Fibroblast of skin of right biceps (primary cell): ENCODE measurements at places on chromosomes 3 and 15.
A peak's percentile ranks its signal among the peaks of the same experiment; 100 is the strongest.

DNA sequence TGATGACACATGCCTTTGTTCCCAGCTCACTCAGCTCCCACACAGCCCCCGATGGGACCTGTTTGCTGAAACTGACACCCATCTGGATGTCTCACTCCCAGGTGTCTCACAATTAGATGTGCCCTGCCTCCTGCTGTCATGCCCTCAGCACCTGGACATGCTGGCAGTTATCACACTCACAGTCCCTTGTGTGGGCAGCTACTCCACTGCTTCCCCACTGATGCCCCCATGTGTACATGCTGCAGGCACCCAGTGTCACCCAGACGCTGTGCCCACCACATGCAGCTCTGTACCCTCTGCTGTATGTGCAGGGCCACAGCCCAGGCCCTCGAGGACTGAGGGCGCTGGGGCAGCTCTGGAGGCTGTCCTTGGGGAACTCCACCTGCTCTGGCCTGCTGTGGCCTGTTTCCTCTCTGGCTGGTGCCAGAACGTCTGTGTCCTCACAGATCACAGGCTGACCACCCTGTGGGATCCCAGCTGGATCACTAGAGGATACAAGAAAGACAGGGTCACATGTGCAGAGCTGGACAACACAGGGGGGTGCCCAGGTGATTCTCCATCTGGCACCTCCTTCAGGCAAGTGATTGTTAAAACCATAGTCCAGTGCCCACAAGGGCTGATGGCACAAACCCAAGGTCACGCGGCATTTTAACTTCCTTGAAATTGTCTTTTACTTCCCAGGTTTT is 14.0 kb downstream of the C3orf22 start:
- no peak for DNase-seq

DNA sequence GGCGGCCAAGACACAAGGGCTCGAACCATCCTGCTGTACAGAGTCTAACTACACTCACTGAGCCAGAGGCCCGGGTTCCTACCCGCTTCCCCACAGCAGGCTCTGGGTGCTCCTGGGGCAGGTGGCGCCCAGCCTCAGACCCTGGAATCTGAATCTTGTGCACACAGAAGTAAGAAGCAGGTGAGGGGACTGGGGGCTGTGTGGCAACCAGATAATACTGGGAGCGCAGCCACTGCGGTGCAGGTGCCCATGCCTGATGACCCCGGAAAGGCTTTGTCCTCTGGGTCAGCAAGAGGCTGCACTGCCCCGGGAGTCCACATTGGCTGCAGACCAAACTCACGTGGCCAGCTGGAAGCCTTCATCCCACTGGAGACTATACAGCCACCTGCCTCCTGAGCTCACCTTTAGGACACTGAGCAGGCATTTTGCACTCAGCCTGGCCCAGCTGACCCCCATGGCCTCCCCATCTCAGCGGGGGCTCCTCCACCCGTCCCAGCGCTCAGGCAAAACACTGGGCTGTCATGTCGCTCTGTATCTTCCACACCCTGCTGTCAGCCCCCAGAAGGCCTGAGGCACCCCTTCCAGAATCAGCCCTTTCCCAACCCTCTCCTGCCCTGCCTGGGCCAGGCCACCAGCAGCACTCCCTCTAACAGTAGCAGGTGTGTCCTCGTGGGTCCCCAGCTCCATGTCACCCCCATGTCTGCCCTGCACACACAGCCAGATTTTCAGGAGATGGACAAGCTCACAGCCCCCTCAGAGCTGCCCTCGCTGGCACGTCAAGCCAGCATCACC is 101.0 kb upstream of the IQSEC1 start:
- DNase-seq, result no peak

- DNase-seq, result peak; percentile 13
Observed at GRCh38 chr15:74817370-74817737, 4.7 kb downstream of the LMAN1L start.

DNA sequence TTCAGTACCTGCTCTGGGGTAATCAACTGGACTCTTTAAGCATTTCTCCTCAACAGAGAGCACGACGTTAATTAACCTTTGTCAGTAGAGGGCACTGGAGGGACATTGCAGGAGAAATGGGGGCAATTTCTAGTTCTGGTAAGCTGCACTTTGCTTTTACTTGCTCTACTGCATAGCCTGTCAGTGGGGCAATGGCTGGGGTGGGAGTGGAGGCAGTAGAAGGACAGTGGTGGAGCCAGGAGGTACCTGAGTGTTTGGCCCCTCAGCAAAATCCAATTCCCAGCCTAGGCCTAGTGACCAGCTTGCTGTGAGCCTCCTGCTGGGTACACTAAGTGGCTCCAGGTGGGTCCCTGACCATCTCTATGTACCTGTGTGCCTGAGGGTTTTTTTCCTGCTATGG is 18.3 kb upstream of the MED12L start:
- no peak for DNase-seq

- peak; percentile 83 for DNase-seq
Observed at GRCh38 chr15:65028921-65029735, at the start of gene MTFMT. Gene MTFMT, minus strand, starts transcription at chr15:65029639. Its CDS starts 26 bp downstream, at chr15:65029613.
